ENCODE measurements at places on chromosomes 4 and X. TPM values are rescaled to one million over a fixed set of nuclear protein-coding genes. Genes with fewer than 3 reads are reported as not detected.

Gene RHOXF2B
- not detected for total RNA-seq

Gene PNCK
- total RNA-seq: 16.7 TPM

Gene CTAG1A
- not detected for total RNA-seq

Gene RAB9B
- total RNA-seq: 1.3 TPM

Gene PHEX
- 1.9 TPM for total RNA-seq

DNA sequence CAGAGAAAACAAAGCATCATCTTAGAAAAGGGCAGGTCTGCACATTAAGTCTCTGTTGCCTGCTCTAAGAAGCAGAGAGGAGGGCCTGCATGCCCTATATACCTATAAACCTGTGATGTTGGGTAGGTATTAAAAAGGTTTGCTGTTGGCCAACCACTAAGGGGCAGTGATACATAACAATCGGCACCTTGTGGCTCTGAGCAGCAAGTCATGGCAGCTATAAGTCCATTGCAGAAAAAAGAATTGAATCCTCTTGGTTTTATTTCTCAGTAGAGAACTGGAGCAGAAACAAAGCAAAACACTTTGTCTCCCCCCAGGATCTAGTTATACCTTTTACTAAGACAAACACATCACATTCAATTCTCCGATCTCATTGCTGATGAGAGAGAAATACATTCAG is 1364.4 kb downstream of the STIM2 start:
- no peak for ATAC-seq

DNA sequence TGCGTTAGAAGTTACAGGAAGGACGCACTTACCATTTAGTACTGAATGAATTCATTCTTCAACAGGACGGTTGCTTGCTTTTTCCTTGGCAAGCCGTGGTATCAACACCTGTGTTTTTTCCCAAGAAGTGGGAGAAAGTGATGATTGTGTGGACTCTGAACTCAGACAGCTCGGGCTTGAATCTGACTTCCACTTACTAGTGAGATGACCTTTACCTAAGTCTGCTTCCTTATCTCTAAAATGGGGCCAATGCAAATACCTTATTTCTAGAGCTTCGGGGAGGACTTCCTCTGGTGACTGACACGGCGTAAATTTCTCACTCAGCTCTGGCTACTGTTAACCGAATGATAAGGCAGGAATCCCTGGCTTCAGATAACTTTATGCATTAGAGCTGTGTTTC is 146.8 kb upstream of the RBPJ start:
- ATAC-seq: no peak

DNA sequence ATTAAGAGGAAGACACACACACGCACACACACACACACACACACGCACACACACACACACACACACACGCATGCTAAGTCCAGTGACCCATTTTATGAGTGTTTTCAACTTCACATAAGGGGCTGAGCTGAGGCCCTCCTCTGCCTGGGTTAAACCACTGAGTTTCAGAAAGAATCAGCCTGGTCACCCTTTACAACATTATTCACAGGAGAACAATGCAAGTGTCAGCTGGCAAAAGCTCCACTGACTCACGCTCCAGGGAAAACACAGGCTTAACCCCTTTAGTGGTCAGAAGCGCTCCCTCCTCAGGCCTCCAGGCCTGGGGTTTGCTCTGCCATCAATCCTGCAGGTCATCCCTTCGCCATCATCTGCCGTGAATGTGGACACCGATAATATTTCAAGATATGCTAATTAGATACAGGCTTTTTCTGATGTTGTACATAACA is 46.9 kb downstream of the ACOX3 start:
- ATAC-seq: peak; percentile 83

DNA sequence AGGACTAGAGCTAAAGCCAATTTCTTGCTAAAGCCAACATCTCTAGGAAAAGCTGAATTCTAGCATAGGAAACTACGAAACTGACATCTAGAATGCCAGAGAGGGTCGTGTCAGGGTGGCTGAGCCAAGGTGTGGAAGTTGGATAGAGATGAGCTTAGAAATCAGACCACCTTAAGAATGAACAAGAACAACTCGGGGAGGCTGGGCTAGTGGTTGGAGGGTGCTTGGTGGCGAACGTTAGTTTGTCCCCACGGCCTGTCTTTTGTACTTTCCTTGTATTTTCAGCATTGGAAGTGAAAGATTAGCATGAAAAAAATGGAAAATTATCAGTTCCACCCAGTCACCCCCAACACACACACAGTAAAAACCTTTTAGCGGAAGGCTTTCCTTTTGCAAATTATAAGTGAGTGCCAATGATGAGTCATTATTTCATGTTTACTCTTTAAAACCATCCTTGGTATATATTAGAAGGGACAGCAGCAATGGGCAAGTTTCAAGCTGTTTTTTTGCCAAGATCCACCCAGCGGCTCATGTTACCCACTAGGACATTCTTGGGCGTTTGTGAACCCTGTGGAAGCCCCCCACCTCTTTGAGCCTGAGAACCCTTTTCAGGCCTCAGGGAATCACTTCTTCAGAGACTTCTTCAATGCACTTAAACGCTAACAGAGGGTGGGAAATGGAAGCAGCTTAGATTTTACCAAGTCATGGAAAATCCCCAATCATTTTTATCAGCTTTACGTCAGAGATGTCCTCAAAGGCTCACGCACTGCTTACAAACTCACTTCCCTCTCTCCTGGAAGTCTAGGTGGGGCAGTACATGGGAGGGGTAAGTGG is 4.9 kb upstream of the PPEF1 start:
- ATAC-seq: no peak

DNA sequence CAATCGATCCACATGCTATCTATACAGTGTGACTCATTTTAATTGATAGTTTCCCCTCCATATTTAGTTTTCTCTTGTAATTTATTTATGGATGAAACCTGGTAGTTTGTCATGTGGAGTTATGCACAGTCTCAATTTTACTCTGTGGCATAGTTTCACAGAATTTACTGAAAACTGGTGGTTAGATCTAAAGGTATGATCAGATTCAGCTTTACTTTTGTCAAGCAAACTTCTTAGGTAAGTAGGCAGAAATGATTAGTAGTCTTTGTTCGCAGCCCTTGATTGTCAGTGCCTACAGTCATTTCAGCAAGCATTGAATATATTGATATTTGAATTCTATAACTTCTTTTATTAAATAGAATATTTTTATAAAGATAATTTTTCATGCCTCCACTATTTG is 2.5 kb downstream of the ADD1 start:
- peak; percentile 38 for ATAC-seq

DNA sequence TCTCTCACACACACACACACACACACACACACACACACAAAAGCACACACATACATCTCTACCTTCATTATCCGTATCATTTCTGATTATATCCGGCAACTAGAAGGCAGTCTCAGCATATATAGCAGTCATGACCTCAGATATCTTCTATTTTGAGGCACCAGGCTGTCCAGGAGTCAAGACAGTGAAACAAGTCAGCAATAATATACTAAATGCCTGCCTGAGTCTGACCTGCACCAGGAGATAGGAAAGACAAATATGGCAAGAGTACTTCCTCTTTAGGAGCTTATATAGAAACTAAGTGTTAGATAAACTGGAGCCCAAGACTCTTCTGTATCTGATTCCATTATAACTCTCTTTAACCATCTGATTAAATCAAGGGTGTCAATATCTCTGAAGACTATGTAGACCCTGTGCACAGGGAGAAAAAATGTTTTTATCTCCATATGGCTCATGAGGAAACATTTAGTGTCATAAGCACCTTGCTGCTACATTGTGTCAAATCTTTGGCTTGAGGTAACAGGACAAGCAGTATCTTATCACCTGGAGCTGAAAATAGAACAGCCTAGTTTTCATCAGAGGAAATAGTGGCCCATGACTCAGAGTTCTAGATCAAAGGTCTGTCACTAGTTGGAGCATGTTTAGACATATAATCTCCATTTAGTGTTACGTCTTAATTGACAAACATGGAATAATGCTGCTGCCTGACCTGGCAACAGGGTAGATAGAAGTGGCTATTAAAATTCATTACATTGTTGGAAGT is 27.0 kb upstream of the FAM47B start:
- no peak for ATAC-seq

- no peak for ATAC-seq
Observed at GRCh38 chrX:123159403-123159802, 24.7 kb upstream of the GRIA3 start.

GRCh38 chr4:36133658-36134057 is 110.7 kb downstream of the ARAP2 start:
- no peak for ATAC-seq
